Activated naive CD4-positive, alpha-beta T cell treated with anti-CD3 and anti-CD28 coated beads, Interleukin-2, amount 50 U/mL, for 16 hours (primary cell): ENCODE measurements at places on chromosomes 12 and 14.

GRCh38 chr14:67618617-67619063 lies 1.1 kb upstream of the ARG2 start:
- DNase-seq: no peak

GRCh38 chr12:53180931-53181645 lies 363 bp upstream of the CSAD start:
- peak; percentile 81 for DNase-seq

GRCh38 chr12:45565590-45565989 lies 163.9 kb upstream of the ARID2 start:
- DNase-seq: no peak

DNA sequence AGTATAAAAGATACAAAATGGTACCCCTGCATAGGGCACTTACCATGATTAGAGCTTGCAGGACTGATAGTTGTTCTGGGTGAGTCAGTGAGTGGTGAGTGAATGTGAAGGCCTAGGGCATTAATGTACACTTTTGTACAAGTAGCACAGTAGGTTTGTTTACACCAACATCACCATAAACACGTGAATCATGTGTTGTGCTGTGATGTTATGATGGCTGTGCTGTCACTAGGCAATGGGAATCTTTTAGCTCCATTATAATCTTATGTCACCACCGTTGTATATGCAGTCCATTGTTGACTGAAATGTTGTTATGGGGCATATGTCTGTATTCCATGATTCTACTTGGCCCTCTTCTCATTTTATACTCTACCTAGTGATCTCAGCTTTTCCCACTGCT lies 11.8 kb downstream of the NUBPL start:
- DNase-seq: no peak

- DNase-seq: no peak
Observed at GRCh38 chr12:108681317-108681716, 47.6 kb upstream of the SELPLG start.

DNA sequence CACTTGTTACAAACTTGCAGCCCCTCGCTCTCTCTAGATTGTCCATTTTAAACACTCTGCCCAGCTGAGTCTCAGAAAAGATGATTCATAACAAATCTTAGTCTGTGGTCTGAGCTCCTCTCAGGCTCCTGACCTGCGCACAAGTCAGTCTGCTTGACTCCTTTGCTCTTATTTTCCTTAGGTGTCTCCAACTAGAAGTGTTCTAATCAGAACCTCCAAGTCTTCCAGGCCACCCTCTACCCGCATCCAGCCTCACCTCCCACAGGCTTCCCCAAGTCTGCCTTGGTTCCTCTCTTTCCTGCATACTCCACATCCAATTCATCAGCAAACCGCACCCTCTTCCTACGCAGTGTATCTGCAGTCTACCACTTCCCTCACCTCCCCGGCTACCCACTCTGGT lies 42.4 kb upstream of the BDKRB2 start:
- no peak for DNase-seq

DNA sequence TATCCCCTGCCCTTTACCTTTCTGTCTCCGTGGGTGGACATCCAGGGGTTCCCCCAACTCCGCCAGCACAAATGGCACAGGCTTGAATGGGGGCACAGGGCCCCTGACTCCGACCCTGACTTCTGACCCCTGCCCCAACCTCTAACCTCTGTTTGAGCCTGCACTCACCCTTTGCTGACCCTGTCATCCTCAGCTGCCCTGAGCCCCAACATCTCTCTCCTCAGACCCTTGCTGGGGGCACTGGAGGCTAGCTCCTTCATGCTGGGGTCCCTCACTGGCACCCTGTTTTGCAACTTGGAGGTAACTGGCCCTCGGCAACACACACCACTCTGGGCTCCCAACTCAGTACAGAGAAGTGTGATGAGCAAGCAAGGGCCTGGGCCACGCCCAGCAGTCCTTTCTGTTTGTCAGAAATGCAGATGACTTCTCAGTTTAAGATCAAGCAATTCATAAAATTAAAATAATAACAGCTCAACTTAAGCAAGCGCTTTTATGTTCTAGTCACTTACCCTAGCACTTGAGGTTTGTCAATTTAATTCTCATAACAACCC lies 2.1 kb downstream of the IFI27 start:
- no peak for DNase-seq

DNA sequence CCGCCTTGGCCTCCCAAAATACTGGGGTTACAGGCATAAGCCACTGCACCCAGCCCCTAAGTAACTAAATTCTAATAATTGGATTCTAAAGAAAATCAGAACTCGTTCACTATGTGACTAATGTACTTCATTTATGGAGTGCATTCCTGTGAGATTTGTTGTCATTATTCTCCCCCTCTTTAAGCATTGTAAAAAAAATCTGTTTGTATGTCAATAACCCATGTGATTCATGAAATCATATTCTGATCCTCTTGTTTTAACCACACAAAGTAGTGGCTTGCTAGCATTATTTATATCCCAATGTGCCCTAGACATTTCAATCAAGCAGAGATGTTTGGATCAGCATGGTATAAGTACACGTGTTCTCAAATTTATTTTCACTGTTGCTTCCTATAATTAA lies 78.2 kb upstream of the OSBPL8 start:
- no peak for DNase-seq

GRCh38 chr14:54501480-54501879 lies 8.2 kb upstream of the CGRRF1 start:
- no peak for DNase-seq
